ENCODE measurements at places on chromosomes 3 and 15. TPM values are rescaled to one million over a fixed set of nuclear protein-coding genes. Genes with fewer than 3 reads are reported as not detected.

DNA sequence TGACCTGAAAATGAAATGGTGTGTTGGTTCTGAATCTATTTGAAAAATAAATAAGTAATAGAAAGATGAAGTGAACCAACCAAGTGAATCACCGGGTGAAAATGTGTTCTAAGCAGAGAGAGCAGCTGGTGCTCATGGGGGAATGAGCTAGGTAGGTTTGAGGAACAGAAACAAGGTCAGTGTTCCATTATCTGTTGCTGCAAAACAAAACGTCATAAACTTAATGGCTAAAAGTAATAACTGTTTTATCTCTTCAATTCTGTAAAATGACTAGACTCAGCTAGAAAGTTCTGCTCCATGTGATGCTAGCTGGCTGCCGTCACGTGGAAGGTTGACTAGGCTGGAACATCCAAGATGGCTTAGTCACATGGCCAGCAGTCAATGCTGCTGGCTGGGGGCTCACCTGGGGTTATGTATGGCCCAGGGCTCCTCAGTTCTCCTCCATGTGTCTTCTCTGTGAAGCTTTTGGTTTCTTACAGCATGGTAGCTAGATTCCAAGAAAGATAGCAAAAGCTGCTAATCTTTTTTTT, 13.3 kb upstream of the SH3BP5 start:
- no peak for DNase-seq

GRCh38 chr15:100769043-100769974, 110.3 kb upstream of the ALDH1A3 start:
- DNase-seq: no peak

DNA sequence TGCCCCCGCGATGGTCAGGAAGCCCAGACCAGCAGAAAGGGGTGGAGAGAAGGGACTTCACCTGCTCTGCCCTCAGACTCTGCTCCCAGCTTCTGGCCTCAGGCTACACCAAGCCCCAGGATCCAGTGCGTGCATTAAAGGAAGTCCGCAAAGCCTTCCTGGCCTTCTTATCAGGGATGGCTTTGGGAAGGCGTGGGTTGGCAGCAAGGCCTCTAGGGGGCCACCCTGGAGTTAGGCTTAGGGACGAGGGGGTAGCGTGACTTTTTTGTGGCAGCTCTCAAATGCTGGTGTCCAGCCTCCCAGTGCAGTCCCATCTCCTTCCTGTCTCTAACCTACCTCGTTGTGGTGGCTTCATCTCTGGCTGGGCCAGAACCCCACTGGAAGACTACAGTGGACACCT, 18.9 kb upstream of the RPL29 start:
- DNase-seq: no peak

DNA sequence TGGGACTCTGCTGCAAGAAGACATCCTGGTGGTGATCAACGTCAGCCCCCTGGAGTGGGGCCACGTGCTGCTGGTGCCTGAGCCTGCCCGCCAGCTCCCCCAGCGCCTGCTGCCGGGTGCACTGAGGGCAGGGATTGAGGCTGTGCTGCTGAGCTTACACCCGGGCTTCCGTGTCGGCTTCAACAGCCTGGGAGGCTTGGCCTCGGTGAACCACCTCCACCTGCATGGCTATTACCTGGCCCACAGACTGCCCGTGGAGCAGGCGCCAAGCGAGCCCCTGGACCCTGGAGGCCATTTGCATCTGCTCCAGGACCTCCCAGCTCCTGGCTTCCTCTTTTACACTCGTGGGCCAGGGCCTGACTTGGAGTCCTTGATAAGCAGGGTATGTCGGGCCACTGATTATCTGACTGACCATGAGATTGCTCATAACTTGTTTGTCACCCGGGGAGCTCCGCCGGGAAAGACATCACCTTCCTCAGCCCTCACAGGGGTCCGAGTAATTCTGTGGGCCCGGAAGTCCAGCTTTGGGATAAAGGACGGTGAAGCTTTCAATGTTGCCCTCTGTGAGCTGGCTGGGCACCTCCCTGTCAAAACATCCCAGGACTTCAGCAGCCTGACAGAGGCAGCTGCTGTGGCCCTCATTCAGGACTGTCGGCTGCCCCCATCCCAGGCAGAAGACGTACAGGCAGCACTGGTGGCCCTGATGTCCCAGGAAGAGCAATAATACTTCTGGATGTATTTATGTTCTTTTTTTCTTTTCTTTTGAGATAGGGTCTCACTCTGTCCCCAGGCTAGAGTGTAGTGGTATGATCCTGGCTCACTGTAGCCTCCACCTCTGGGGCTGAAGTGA, 7.6 kb downstream of the GDPGP1 start:
- DNase-seq: no peak

Gene ANKDD1A
- 2.9 TPM for total RNA-seq

DNA sequence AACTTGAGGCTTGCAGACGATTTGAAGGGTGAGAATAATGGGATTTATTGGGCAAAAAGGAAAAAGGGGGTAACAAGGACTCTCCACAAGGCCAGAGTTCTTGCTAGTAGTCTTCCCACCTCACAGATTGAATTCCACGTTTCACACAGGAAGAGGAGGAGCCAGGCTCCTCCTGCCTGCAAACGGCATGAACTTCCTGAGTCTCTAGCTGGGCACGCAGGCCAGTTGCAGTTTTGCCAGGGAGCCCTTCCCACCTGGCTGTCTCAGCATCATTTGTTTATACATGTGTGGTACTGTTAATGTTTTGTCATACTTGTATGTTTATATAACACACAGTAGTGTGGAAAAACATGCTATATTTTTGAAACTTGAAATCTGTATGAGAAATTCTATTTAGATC, 155.0 kb downstream of the NLGN1 start:
- no peak for DNase-seq

GRCh38 chr3:138845771-138846173, 11.0 kb upstream of the PIK3CB start:
- DNase-seq: no peak

Gene TRIM42
- total RNA-seq: not detected

GRCh38 chr3:65048151-65048550, 360.4 kb upstream of the ADAMTS9 start:
- DNase-seq: no peak

GRCh38 chr3:24490151-24490550, 4.5 kb downstream of the THRB start:
- DNase-seq: no peak

GRCh38 chr15:49718234-49718633, 97.4 kb downstream of the DTWD1 start:
- DNase-seq: peak; percentile 91
